DMS153 (cell line): ENCODE measurements at places on chromosomes 1 and 21.

DNA sequence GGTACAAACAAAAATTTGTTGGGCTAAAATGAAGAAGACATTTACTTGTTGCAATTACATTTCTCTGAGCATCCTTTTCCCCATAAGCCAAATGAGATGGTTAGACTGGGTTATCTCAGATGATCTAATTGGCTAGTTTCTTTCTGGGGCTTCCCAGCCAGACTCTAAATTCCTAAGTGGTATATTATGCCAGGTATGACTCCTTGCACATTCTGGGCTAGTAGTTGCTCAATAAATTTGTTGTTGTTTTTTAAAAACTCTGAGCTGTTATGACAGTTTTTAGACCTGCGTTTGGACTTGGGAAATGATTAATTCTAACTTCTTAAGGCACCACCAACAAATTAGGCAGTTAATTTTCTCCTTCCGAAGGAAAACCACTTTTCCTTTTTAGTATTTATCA is 66.1 kb downstream of the UCK2 start:
- no peak for DNase-seq

DNA sequence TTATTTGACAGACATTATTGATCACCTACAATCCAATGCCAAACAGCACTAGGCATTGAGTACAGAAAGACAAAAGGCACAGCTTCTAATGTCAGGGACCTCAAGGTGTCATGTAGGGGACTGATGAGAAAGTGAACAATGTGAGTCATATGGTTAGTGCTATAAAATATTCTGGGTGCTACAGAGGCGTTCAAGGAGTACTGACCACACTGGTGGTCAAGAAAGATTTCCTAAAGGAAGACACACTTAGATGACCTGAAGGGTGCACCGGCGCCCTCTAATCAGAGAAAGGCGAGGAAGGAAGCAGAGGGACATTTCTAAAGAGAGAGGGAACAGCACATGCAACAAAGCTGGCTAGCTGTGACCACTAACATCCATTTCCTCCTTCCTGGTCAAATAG is 64.9 kb upstream of the F3 start:
- DNase-seq: no peak

GRCh38 chr21:31948676-31949075 is 75.9 kb downstream of the HUNK start:
- no peak for DNase-seq

- DNase-seq: no peak
Measured at GRCh38 chr1:224168859-224169380, 14.1 kb upstream of the DEGS1 start.

DNA sequence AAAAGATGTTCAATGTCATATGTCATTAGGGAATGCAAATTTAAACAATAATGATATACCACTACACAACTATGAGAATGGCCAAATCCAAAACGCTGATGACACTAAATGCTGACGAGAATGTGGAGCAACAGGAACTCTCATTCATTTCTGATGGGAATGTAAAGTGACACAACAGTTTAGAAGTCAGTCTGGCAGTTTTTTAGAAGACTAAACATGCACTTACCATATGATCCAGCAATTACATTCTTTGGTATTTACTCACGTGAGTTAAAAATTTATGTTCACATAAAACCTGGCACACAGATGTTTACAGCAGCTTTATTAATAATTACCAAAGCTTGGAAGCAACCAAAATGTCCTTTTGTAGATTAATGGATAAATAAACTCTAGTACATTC is 110.4 kb upstream of the C1orf21 start:
- DNase-seq: no peak

DNA sequence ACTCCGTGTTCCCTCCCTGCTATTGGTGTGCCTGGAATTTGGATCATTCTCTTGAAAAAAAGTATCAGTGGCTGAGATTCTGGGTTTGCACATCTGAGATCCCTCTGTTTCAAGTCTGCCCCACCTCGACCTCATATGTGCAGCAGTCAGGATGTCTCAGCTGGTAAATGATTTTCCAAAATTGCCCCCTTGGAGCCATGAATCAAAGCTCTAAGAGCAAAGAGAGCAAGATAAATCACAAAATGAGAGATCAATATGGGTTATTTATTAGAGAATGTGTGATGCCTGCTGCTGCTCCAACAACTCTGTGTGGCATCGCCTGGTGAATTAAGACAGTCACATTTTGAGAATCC is 8.5 kb downstream of the CRP start:
- no peak for DNase-seq

- peak; percentile 89 for DNase-seq
Measured at GRCh38 chr1:204828352-204828850, 42.3 kb upstream of the NFASC start.

DNA sequence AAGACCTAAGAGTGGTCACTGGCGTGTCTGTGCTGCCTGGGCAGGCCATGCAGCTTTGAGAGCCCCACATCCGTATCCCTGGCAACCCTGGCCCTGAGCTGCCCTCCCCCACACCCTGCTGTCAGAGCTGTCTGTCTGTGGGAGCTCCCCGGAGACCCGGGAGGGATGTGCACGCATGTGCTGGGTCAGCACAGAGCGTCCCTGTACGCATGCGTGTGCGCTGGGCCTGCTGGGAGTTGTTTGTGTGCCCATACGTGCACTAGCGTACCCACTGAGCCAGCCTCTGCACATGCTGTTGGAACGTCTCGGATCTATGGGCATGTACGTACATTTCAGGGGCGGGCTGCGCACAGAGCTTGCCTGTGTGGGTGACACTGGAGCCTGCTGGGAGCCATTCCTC is 89.3 kb downstream of the EPHB2 start:
- no peak for DNase-seq

- peak; percentile 55 for DNase-seq
Measured at GRCh38 chr1:202586018-202586821, 124.0 kb downstream of the SYT2 start.
